Common myeloid progenitor, CD34-positive (primary cell): ENCODE measurements at places on chromosomes 5 and 9.
A peak's percentile ranks its signal among the peaks of the same experiment; 100 is the strongest.

- H3K4me3 ChIP-seq = no peak overlapping the region
- H3K36me3 ChIP-seq = no peaks in the 10 kb centered on the region
- no peaks in the 10 kb centered on the region for H3K27me3 ChIP-seq
- H3K4me1 ChIP-seq = no peaks in the 10 kb centered on the region
- no peak overlapping the region for H3K27ac ChIP-seq
These were observed 357.3 kb downstream of the SPOCK1 start for GRCh38 chr5:137141779-137142178.

DNA sequence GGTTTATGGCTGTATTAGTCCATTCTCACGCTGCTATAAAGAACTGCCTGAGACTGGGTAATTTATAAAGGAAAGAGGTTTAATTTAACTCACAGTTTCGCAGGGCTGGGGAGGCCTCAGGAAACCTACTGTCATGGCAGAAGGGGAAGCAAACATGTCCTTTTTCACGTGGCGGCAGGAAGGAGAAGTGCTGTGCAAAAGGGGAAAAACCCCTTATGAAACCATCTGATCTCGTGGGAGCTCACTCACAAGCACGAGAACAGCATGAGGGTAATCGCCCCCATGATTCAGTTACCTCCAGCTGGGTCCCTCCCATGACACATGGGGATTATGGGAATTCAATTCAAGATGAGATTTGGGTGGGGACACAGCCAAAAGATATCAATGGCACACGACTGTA, 13.9 kb downstream of the LRRC70 start:
- peak; percentile 60 for DNase-seq
- H3K4me1 ChIP-seq = peaks cover 12% of the 10 kb centered on the region
- H3K27me3 ChIP-seq = no peaks in the 10 kb centered on the region

GRCh38 chr5:8923526-8923925, 622.3 kb downstream of the SEMA5A start:
- no peaks in the 10 kb centered on the region for H3K4me1 ChIP-seq
- no peak overlapping the region for H3K27ac ChIP-seq
- no peaks in the 10 kb centered on the region for H3K36me3 ChIP-seq
- no peak for DNase-seq
- H3K27me3 ChIP-seq = no peaks in the 10 kb centered on the region

DNA sequence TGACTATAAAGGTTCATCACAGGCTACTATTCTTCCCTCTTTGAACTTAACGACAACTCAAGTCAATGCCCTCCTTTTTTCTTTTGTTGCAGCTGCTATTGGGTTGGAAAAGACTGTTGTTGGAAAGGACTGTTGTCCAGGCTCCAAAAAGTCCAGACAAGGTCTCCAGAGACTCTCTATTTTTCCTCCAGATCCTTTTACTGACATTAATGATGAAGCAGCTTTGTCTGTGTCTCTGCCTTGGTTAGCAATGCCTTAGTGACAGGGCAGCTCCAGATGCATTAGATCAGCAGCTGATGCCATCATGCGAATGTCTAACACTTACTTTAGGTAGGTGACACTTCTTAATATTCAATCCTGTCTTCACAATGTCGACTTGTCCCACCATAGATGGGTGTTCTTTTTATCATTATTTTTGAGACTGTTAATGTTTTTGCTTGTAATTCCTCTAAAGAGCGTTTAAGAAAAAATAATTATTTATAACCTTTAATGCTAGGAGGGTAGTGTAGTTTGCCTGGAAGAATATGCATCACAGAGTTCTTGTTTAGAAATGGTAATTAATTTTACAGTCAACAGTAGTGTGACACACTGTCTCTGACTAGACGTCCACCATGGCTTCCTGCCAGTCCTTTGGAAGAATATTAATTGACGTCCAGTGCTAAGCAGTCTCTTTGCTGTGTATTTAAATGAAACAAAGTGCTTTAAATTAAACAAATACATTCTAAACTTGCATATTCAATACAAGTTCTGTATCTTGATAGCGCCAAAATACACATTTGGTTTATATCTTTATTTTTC, 492.2 kb downstream of the NR2F1-AS1 start:
- H3K36me3 ChIP-seq = no peaks in the 10 kb centered on the region
- no peak overlapping the region for H3K27ac ChIP-seq
- H3K27me3 ChIP-seq = no peaks in the 10 kb centered on the region
- H3K4me1 ChIP-seq = no peaks in the 10 kb centered on the region

- H3K4me3 ChIP-seq = no peak overlapping the region
- no peak for DNase-seq
- H3K27me3 ChIP-seq = no peaks in the 10 kb centered on the region
- no peaks in the 10 kb centered on the region for H3K36me3 ChIP-seq
- no peak overlapping the region for H3K27ac ChIP-seq
These were observed 31.0 kb upstream of the TGFBI start for GRCh38 chr5:135997673-135998335.

- H3K27ac ChIP-seq = no peak overlapping the region
- peaks cover 21% of the 10 kb centered on the region for H3K4me1 ChIP-seq
- H3K36me3 ChIP-seq = no peaks in the 10 kb centered on the region
These were observed 1.4 kb downstream of the NRG2 start for GRCh38 chr5:140041492-140042392.

- DNase-seq = no peak
- H3K27me3 ChIP-seq = no peaks in the 10 kb centered on the region
- H3K27ac ChIP-seq = no peak overlapping the region
- no peak overlapping the region for H3K4me3 ChIP-seq
- peaks cover 16% of the 10 kb centered on the region for H3K36me3 ChIP-seq
These were observed 70.3 kb downstream of the PHF2 start for GRCh38 chr9:93646640-93647178.

- DNase-seq = peak; percentile 64
- H3K4me3 ChIP-seq = no peak overlapping the region
- no peaks in the 10 kb centered on the region for H3K36me3 ChIP-seq
- H3K27ac ChIP-seq = no peak overlapping the region
- no peaks in the 10 kb centered on the region for H3K27me3 ChIP-seq
These were observed 8.0 kb upstream of the HABP4 start for GRCh38 chr9:96441798-96442445.

GRCh38 chr9:69499407-69499806, 172.8 kb downstream of the APBA1 start:
- no peaks in the 10 kb centered on the region for H3K27me3 ChIP-seq
- no peak overlapping the region for H3K4me3 ChIP-seq
- DNase-seq = no peak
- H3K36me3 ChIP-seq = no peaks in the 10 kb centered on the region
- no peak overlapping the region for H3K27ac ChIP-seq
- no peaks in the 10 kb centered on the region for H3K4me1 ChIP-seq

- no peak overlapping the region for H3K27ac ChIP-seq
- no peaks in the 10 kb centered on the region for H3K36me3 ChIP-seq
- no peak overlapping the region for H3K4me3 ChIP-seq
- no peaks in the 10 kb centered on the region for H3K27me3 ChIP-seq
- DNase-seq = no peak
These were observed 1237.8 kb upstream of the ACO1 start for GRCh38 chr9:31146485-31147166.

- DNase-seq = no peak
- H3K36me3 ChIP-seq = no peaks in the 10 kb centered on the region
- H3K4me1 ChIP-seq = no peaks in the 10 kb centered on the region
- H3K4me3 ChIP-seq = no peak overlapping the region
- no peaks in the 10 kb centered on the region for H3K27me3 ChIP-seq
- no peak overlapping the region for H3K27ac ChIP-seq
These were observed 17.8 kb downstream of the SH3TC2 start for GRCh38 chr5:149045089-149045460.

- no peak overlapping the region for H3K4me3 ChIP-seq
- no peaks in the 10 kb centered on the region for H3K36me3 ChIP-seq
- no peaks in the 10 kb centered on the region for H3K4me1 ChIP-seq
- no peak overlapping the region for H3K27ac ChIP-seq
These were observed 216.6 kb upstream of the EFNA5 start for GRCh38 chr5:107887166-107887943.
